COR-L47 (cell line): ENCODE measurements at places on chromosomes 11 and 22.

- no peak for DNase-seq
Measured at GRCh38 chr11:61059260-61059752, 43.0 kb upstream of the CD5 start.

DNA sequence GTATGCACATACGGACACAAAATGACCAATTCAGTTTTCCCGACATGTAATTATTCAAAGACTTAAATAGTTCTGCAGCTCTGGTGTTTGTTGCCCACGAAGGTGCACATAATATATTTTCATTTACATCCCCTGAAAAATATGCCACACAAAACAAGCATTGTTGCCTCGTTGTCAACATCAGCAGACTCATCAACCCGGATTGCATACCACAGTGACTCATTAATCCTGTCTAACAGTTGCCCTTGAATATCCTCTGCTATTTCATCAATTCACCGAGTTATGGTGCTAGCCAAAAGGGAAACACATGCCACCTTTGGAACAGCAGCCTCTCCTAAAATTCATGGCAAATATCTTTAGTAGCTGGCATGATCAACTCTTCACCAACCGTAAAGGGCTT is 582.2 kb downstream of the LRRC4C start:
- DNase-seq, result no peak

DNA sequence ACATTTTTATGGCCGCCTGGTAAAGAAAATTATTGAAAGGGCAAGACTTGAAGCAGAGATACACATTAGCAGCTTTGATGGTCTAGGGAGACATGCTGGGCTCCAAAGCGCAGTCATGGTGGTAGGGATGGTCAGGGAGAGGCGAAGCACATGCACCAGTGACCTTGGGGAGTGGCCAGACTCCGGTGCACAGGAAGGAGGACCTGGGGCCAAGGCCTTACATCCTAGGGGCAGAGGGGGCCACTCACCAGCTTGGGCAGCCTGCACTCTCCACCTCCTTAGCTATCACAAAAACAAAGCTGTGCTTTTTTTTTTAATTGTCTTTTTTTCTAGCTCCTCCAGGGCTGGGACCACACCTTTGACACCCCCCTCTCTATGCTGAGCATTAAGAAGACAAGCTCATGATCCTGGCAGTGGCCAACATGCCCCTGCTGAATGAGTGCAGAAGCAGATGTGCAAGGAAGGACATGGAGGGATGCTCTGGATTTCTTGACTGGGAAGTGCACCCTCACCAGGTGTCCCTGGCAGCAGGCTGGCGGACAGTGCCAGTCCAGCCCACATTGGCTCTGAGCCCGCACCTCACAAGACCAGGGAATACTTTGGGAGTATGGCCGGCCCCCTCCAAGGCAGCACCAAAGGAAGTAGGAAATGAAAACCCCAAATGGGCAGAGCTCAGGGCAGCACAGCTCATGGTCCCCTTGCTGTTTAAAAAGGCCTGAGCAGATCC is 619.9 kb downstream of the TBC1D22A start:
- DNase-seq, result peak; percentile 36

GRCh38 chr22:45335854-45336522 is 26.3 kb downstream of the FAM118A start:
- no peak for DNase-seq

DNA sequence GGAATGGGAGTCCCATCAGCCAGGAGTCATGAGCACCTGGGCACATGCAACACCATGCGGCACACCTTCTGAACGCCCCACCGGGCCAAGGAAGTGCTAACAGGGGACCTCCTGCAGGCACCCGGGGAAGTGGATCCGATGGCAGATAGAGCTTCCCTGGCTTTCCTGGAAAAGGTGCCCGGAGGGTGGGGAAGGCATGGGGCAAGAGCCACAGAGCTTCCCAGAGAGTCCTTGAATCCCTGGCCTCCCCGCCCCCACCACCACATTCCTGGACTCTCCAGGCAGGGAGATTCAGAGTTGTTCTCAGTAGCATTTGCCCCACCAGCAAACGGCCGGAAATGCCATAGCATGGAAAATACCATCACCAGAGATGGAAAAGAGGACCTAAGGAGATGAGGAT is 8.3 kb downstream of the TRIM29 start:
- DNase-seq, result no peak

DNA sequence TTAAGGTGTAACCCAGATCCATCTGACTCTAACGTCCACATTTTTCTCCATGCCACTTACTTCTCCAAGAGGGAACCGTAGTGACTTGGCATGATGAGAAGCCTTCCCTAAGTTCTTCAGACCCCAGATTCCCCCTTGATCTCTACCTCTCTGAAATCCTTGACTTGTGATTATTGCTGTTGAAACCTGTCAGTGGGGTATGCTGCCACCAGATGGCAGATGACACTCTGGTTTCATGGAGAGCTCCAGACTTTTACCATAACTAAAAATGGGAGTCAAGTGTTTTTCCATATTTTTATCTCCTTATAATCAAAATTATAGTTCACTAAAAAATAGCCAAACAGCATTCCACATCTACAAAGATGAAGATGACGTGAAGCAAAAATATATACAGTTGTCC is 504.2 kb downstream of the SOX6 start:
- DNase-seq, result no peak

DNA sequence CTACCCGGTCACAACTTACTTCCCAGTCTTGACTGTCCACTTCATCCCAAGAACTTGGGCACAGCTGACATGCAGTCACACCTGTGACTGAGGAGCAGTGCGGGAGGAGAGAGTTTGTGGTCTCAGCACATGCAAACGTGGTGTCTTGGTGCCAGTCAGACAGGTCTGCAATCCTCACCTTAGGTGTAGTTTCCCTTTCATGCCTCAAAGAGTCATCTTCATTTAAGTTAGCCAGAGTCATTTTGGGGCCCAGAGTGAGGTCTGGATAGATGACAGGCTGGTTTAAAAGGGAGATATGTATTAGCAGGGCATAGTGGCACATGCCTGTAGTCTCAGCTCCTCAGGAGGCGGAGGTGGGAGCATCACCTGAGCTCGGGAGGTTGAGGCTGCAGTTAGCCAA is 108.5 kb upstream of the SORL1-AS1 start:
- DNase-seq, result no peak

GRCh38 chr22:43600265-43600664 is 188.5 kb downstream of the MPPED1 start:
- no peak for DNase-seq

DNA sequence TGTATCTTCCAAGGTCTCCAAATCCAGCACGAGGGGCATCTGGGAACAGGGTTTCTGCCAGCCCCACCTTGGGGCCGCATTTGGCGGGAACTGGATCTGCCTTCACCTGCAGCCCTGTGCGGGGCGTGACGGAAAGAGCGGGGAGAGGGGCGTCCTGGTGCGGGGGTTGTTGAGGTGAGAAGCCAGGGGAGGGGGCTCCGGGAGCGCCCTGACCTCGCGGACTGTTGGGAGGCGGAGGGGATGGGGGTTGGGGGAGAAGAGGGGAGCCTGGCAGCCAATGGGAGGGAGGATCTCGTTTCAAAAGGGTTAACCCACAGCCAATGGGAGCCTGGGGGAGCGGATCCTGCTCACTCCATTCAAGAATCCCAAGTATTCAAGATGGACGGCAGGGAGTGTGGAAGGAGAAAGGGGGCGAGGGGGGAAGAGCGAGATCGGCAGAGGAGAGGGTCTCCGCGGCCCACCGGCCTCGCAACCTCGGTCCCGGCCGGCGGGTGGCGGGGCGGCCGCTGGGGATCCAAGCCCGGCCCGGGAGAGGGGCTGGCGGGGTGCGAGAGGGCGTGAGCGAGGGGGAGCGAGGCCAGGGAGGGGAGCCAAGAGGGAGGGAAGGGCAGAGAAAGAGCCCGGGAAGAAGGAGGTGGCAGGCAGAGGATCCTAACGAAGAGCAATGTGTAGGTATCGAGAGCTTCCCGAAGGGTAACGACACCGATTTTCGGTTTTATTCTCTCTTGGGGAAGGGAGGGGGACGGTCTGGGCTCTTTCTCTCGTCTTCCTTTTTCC is 11.5 kb downstream of the YPEL4 start:
- peak; percentile 46 for DNase-seq

GRCh38 chr11:124612567-124613246 is 1.5 kb downstream of the PANX3 start:
- no peak for DNase-seq

DNA sequence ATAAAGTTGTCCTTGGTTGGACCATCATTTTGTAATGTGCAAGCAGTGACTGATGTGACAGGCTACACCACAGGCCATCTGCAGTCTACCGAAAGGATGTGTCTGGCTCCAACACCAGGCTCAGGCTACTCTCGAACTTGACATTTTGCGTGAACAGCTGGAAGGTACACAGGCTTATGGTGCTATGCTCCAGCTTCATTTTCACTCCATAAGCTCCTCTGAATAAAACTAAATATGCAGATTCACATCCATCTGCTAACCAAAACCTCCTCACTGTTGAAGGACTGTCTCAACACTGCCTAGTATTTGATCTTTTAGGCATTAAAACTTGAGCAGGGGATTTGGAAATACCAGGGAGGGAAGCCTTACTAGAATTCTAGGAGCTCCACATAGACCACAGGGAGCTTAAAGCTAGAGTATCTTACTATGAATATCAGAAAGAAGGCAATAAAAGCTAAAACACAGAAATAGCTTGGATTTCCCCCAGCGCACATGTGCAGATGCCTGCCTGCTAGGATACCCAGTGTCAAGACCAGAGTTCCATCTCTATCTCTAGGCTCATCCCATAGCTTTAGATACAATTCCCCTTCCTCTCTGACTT is 383.9 kb upstream of the FAT3 start:
- no peak for DNase-seq

DNA sequence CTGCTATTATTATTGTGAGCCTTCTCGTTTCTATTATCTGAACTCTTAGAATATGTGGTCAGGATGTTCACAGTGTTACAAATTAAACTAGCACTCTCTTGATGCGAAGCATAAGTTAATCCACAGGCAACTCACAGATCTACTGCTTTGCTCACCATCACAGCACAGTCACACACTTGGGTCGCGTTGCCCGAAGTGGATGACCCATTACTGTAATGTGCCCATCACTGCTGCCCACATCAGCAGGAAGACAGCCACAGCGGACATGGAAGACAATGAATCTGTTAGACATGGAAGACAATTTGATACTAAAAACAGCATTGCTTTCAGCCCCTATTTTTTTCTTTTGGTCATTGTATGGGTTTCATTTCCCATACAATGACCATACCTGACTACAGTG is 216.4 kb upstream of the B3GAT1 start:
- no peak for DNase-seq

DNA sequence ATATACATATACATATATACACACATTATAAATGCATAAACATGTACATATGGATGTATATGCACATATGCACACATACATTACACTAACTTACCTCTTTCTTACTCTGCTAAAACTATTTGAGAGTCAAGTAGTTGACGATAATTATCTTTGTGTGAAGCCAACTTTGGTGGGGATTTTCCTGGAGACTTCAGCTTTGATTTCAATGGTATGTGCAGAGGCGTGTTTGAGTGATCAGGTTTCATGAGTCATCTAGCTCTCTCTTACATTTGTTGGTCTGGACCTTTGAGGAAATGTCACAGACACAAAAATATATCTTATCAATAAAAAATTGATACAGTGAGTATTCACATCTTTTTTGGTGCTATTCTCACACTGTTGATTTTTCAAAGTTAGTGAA is 769.1 kb upstream of the LUZP2 start:
- DNase-seq, result no peak

DNA sequence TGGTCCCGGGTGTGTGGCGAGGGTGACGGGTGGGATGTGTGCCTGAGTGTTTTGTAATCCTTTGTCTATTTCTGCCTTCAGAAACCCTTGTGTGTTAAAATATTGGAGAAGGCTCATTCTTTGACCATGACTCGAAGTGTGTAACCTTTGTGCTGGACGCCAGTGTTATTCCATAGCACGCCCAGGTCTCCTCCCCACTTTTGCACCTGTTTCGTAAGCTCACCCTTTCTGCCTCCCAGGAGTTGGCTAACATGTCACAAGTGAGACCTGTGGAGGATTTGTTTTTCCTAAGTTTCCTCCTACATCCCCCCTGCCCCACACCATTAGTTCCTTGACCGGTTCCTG is 382 bp downstream of the C11orf54 start:
- peak; percentile 6 for DNase-seq

- DNase-seq, result no peak
Measured at GRCh38 chr11:46521961-46522681, 71.7 kb downstream of the AMBRA1 start.
